ENCODE measurements at places on chromosomes 6 and 20.
A peak's percentile ranks its signal among the peaks of the same experiment; 100 is the strongest.

GRCh38 chr6:140604786-140605185 is 1230.3 kb upstream of the CITED2 start:
- no peak for DNase-seq

DNA sequence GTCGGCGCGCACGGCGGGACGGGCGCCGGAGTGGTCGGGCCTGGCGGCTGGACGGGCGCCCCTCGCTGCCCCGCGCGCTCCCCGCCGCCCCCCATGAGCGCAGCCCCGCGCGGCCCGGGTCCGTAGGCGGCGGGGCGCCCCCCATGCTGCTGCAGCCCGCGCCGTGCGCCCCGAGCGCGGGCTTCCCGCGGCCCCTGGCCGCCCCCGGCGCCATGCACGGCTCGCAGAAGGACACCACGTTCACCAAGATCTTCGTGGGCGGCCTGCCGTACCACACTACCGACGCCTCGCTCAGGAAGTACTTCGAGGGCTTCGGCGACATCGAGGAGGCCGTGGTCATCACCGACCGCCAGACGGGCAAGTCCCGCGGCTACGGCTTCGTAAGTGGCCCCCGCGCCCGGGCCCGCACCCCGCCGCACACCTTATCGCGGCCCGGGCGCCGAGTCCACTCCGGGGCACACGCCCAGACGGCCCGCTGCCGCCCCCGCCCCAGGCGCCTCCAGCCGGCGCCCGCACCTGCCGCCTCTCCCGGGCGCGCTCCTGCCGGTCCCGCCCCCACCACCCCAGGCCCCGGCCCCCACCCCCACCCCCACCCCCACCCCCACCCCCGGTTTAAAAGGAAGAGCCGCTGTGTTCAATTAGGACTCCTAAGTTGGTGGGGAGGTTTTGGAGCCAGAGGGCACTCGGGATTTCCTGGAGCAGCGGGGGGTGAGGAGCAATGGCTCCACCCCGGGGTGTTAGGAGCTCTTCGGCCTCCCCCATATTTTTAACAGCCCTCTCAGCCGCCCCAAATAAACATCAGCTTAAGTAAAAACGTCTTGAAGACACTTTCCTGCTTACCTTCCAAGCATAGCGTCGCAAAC is 474 bp downstream of the RBM38 start:
- no peak for DNase-seq

- DNase-seq, result no peak
These were observed 94.9 kb downstream of the CEBPB start for GRCh38 chr20:50285376-50286173.

DNA sequence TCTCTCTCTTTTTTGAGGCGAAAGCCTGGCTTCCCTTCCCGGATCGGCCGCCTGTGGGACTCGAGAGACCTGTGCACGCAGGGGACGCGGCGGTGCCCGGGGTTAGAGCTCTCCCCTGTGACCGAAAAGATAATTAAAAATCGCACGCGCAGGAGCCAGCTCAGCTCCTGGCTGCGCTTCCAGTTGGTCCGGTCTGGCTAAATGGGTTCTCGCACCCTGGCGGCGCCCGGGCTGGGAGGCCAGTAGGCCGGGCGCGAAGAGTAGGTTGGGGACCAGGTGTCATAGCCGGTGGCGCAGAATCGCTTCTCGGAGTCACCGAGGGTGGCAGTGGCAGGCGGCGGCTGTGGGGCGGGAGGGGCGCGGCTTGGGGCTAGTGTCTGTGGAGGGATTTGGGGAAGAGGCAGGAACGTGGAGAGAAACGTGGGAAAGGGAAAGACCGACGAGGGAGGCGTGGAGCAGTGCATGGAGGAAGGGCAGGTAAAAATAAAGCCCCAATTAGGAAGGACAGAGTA is 41.9 kb upstream of the SUPT3H start:
- DNase-seq, result no peak

GRCh38 chr20:45358282-45359068 is 4.5 kb upstream of the SYS1 start:
- no peak for DNase-seq

DNA sequence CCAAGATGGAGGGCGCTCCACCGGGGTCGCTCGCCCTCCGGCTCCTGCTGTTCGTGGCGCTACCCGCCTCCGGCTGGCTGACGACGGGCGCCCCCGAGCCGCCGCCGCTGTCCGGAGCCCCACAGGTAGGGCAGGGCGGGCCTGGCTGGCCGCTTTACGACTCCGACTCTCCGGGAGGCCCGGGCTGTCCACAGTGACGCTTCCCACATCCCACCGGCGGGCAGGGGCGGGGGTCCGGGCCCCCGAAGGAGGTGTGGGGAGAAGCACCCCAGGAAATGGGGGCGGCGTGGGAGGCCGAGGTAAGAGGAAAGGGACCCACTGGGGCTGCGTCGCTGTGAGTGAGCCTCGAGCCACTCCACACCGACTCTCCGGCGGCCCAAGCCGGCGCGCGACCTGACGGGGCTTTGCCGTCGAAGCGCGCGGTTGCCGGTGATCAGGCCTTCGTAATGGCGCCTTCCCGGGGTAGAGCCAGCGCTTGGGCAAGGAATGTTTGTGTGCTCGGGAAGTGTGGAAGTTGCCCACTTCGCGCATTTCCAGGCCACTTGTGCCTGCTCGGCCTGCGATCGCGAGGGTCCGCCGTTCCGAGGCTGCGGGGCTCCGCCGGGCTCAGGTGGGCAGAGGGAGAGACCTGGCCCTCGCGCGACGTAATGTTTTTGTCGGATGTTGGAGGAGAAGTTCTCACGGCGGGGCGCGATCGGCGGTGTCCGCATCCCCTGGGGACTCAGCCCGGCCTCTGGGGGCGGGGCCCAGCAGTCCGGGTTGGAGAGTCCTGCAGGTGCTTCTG is 427 bp downstream of the GINM1 start:
- DNase-seq, result no peak

- DNase-seq, result no peak
These were observed 36.9 kb upstream of the NOL4L start for GRCh38 chr20:32621891-32622584.

- DNase-seq, result no peak
These were observed 16.5 kb downstream of the LIN28B start for GRCh38 chr6:104973404-104973803.

DNA sequence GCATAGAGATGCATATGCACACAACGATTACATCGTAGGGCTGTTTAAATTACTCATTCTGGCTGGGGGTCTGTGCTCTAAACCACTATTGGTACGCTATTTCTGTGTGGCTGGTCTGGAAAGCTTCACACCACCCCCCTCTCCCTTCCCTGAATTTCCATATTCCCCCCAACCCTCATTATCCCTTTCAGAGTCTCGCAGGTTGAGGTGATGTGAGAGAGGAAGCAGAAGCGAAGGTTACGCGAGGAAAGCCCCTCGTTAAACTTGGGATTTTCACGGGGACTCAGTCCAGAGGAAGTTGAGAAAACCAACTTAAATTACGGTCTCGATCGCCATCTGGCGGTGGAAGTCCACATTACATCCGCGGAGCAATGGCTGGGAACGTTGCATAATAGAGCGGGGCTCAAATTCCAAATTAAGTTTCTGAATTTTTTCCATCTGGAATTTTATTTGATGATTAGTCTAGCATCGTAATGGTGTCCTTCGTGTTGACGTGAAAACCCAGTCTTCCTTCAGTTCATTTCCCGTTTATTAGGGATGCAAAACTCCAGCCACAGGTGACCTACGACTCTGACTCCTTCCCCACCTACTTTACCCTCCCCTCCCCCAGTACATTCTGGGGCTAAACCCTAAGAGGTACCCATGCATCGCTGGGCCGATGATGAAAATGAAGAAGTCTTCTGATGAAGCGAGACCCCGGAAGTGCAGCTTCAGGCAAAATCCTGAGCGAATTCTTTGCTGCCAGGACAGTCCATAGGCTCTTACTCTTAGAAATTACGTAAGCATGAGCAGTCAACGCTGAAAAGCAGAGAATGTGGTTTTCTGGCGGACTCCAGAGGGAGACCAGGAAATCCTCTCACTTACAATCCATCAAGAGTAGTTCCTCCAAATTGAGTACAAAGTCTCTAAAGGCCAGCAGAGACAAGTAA is 19.7 kb downstream of the HLA-DOB start:
- no peak for DNase-seq

GRCh38 chr6:110354153-110354552 is 4.0 kb downstream of the METTL24 start:
- no peak for DNase-seq

- DNase-seq, result peak; percentile 33
These were observed 40.6 kb downstream of the SLC35D3 start for GRCh38 chr6:136962661-136963060.

- no peak for DNase-seq
These were observed 8.8 kb upstream of the TREML2 start for GRCh38 chr6:41209547-41210320.

DNA sequence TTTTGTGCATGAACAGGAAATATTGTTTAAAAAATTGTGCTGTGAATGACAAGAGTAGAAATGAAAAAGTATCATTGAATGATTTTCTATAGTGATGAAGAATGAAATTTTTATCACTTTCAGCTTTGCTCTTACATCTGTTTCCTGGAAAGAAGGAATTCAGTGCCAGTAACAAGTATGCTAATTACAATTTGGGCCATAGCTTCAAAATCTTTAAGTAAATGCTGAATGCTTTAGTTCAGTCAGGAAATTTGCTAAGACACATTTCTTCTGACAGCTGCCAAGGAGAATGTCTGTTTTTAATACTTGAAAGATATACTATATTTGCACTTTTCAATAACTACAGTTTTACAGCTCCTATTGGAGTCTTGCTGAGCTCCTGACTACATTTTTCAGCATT is 203.7 kb upstream of the RSPO3 start:
- no peak for DNase-seq

- DNase-seq, result peak; percentile 89
These were observed at the start of gene JARID2 for GRCh38 chr6:15245361-15246216. Gene JARID2 (plus strand): TSS chr6:15246069. CDS start chr6:15246540, 471 bp downstream.

- no peak for DNase-seq
These were observed 101.6 kb downstream of the LINC00237 start for GRCh38 chr20:21004386-21005076.

GRCh38 chr20:57748601-57749130 is 38.9 kb upstream of the PMEPA1 start:
- no peak for DNase-seq

GRCh38 chr20:24620937-24621519 is 151.6 kb downstream of the SYNDIG1 start:
- no peak for DNase-seq
